H7 (cell line): ENCODE measurements at places on chromosomes 4 and X. TPM values are rescaled to one million over a fixed set of nuclear protein-coding genes. Genes with fewer than 3 reads are reported as not detected.

XAGE1A gene
- total RNA-seq: not detected in 2 replicates

- DNase-seq: no peak
Measured at GRCh38 chrX:112197840-112198239, 115.3 kb upstream of the TRPC5 start.

IL2RG gene
- total RNA-seq: not detected in 2 replicates

DNA sequence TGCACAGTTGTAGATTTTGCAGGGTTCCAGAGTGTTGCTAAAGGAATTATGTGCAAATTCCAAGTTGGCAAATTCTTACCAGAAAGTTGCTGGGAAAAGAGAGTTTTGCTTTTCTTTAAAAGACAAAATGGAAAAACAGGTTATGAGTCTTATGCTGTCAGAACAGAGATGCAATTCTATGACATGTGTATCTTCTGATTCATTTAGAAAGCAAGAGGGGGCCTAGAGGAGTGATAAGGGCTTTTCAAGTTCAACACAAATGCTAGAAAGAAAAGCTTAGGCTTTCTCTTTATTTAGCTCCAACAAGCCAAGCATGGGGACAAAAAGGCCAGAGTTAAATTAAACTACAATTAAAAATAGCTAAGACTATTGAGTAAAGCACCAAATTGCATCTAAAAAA is 72.4 kb upstream of the GATB start:
- no peak for DNase-seq
